ENCODE measurements at places on chromosomes 3 and 15.

GRCh38 chr15:99425657-99426301, 140.0 kb upstream of the MEF2A start:
- H3K27ac ChIP-seq, result peak overlapping the region; percentile 80
- no peak for DNase-seq
- H3K4me1 ChIP-seq, result peaks cover 50% of the 10 kb centered on the region

- H3K4me1 ChIP-seq, result peaks cover 8% of the 10 kb centered on the region
- no peak overlapping the region for H3K4me3 ChIP-seq
- H3K27ac ChIP-seq, result no peak overlapping the region
These were observed 57.3 kb upstream of the RNF7 start for GRCh38 chr3:141680620-141681389.

DNA sequence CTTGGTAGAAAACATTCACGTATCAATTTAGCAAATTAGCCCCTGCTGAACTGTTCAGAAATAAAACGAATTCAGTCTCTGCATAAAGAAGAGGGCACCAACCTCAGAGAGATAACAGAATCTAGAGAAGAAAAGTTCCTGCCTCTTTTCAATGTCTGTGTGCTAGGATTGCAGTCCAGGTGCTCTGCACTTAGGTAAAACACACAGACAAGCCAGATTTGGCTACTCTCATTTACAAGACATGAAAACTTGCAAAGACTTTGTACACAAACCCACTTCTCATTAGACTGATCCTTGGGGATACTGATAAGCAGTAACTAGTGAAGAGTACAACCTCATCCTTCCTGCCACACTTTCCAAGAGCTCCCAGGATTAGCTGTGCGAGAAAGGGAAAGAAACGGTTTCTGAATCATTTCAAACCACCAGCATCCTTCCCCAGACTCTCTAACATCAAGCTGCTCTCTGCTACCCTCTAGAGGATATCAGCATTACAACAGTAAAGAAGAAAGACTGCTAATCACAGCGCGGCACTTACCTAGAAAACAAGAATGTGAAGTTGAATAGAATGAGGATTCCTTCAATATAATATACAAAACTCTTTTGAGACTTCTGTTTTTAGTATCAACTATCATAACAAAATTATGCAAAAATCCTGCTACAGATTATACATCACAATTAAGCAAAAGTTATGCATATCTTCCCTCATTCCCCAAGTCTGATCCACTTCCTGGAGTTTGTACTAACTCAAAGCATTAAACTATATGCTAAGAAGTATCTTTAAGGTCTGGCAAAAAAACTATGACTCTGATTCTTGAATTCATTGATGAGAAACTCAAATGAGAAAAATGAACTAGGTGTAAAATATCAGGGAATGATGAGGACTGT, 306.4 kb downstream of the MAGI1 start:
- H3K36me3 ChIP-seq, result no peaks in the 10 kb centered on the region
- H3K4me1 ChIP-seq, result no peaks in the 10 kb centered on the region
- H3K27me3 ChIP-seq, result no peaks in the 10 kb centered on the region
- no peak overlapping the region for H3K4me3 ChIP-seq
- H3K27ac ChIP-seq, result no peak overlapping the region

DNA sequence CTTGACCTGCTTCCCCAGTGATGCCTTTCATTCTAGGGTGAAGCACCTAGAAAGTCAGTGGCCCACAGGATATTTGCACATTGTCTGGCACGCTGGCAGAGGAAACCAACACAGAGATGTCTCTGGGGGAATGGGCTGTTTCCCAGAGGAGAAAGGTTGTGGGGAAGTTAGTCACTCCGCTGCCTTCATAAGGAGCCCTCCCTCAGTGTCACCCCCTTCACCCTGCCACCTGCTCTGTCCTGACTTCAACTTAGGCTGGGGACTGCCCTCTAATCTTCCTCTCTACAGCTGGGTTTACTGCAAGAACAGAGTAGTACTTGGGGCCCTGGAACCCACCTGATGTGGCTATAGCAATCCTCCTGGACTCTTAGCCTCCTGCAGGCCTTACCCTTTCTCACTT, 5.7 kb downstream of the KLHDC8B start:
- H3K27ac ChIP-seq, result no peak overlapping the region
- H3K27me3 ChIP-seq, result peaks cover 32% of the 10 kb centered on the region
- DNase-seq, result no peak
- H3K36me3 ChIP-seq, result peaks cover 15% of the 10 kb centered on the region
- no peak overlapping the region for H3K4me3 ChIP-seq

Data from T-cell (primary cell).